IMR-90 (cell line): ENCODE measurements at places on chromosomes 3 and 15. TPM values are rescaled to one million over a fixed set of nuclear protein-coding genes. Genes with fewer than 3 reads are reported as not detected.

- no peaks in the 10 kb centered on the region for H3K27me3 ChIP-seq
- H3K4me3 ChIP-seq = peak overlapping the region; percentile 50
- peak overlapping the region; percentile 49 for H3K27ac ChIP-seq
- H3K4me1 ChIP-seq = peaks cover 27% of the 10 kb centered on the region
Measured at GRCh38 chr3:49170744-49171118, 667 bp upstream of the KLHDC8B start.

DNA sequence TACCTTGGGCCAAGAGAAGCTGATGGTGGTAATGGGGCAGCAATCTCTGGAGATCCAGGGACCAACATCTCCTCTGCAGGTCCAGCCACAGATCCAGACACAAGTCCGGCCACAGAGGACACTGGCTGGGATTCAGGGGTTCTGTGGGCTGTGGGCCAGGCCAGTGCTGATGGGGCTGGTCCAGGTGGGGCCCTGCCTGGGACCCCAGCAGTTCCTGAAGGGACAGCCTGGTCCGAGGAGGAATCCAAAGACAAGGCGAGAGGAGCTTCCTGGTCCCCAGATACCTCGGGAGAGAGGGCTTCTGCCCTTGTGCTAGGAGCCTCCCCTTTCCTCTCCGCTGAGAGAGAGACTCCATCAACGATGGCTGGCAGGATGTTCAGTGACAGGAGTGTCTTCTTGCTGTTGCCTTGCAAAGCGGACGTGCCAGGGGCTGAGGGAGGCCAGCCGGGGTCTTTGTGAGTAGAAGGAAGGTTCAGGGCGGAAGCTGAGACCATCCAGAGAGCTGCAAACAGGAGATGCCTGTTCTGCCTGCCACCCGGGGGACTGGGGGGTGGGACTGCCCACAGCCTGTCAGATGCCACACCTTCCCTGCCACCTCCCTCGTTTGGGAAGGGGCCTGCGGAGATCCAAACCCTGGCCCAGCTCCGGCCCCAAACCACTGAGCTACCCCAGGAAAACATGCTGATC lies 24.5 kb upstream of the GOLGA6C start:
- H3K27me3 ChIP-seq = peaks cover 75% of the 10 kb centered on the region
- H3K36me3 ChIP-seq = no peaks in the 10 kb centered on the region
- H3K4me3 ChIP-seq = no peak overlapping the region
- no peak overlapping the region for H3K27ac ChIP-seq
- no peaks in the 10 kb centered on the region for H3K4me1 ChIP-seq

DNA sequence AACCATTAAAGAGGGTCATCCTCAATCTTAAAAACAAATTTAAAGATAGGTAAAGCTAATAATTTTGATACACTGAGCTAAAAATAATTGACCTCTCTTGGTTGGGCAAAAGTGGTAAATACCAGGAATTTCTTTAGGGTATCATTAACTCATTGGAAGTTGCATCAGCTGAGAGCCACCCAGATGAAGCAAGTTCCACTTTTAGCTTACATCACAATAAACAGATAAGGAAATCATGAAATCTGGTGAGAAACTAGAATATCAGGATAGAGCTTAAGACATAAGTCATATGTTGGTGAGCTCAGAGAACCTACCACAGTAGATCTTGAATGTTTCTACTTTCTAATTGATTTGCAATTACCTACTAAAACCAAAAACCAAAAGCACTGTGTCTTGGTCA lies 97.4 kb upstream of the SLC2A2 start:
- H3K4me1 ChIP-seq = no peaks in the 10 kb centered on the region
- peak; percentile 24 for DNase-seq
- no peaks in the 10 kb centered on the region for H3K27me3 ChIP-seq
- no peak overlapping the region for H3K27ac ChIP-seq
- peaks cover 4% of the 10 kb centered on the region; the same call in 1 of the 2 replicates for H3K36me3 ChIP-seq

DNA sequence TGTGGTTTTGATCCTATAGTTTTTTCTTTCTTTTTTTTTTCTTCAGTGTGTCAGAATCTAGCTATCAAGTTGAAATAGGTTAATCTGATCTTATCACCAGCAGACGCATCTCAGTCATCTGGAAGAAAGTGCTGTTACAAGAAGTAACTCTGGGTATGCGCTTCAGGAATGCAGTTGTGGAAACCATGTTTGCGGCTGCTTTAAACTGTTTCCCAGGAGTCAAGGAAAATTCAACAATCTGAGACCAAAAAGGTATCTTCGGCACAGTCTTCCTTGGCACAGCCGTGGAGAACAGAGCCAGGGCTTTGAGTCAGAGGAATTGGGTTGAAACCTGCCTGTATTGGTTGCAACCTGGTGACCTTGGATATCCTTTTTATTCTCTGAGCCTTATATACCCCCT lies 59.9 kb downstream of the CD47 start:
- DNase-seq = no peak
- no peak overlapping the region for H3K27ac ChIP-seq
- no peaks in the 10 kb centered on the region for H3K27me3 ChIP-seq
- H3K4me3 ChIP-seq = no peak overlapping the region
- no peaks in the 10 kb centered on the region for H3K36me3 ChIP-seq

DNA sequence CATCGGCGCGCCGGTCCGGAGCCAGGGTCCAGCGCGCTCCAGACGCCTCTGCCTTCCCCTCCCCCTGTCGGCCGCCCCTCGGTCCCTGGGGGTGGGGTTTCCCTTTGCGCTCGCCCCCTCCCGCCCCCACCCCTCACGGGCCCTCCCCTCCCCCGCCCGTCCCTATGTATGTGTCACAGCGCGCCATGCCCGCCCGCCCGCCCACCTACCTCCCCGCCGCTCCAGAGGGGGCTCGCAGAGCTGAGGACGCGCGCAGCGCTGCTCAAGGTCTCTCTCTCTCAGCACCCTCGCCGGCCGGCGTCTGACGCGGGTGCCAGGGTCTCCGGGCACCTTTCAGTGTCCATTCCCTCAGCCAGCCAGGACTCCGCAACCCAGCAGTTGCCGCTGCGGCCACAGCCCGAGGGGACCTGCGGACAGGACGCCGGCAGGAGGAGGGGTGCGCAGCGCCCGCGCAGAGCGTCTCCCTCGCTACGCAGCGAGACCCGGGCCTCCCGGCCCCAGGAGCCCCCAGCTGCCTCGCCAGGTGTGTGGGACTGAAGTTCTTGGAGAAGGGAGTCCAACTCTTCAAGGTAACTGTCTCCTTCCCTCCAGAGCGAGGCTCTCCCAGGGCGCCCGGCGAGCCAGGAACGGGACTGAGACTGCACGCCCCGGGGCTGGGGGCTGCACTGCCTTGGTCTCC lies at the start of gene ACAN:
TSS of gene ACAN (plus strand) at position 196 of the 679 bp plus-strand sequence. CDS start 32,771 bp downstream, outside the sequence.
- peak within 1 kb of the TSS; percentile 25 for H3K4me3 ChIP-seq
- no peaks in the 10 kb centered on the region for H3K4me1 ChIP-seq
- no peak within 1 kb of the TSS for H3K27ac ChIP-seq
- no peaks in the 10 kb centered on the region for H3K36me3 ChIP-seq
- no peak for DNase-seq

DNA sequence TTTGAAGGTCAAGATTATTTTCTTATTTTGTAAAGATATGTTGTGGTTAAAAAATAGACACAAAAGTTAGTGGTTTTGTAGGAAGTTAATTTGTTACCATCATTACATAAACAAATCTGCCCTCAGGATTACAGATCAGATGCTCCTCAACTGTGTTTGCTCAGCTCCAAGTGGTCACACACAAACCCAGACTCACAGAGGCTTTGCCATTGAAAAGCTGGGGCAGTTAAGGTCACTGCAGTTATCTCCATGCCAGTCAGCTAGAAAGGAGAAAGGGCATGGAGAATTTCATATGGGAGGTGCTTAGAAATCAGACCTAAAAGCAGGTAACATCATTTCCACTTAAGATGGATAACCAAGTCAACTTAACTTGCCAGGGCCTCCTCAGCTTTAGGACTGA lies 825.7 kb upstream of the GBE1 start:
- no peak for DNase-seq
- no peaks in the 10 kb centered on the region for H3K36me3 ChIP-seq
- H3K27ac ChIP-seq = no peak overlapping the region
- no peak overlapping the region for H3K4me3 ChIP-seq
- no peaks in the 10 kb centered on the region for H3K27me3 ChIP-seq

DNA sequence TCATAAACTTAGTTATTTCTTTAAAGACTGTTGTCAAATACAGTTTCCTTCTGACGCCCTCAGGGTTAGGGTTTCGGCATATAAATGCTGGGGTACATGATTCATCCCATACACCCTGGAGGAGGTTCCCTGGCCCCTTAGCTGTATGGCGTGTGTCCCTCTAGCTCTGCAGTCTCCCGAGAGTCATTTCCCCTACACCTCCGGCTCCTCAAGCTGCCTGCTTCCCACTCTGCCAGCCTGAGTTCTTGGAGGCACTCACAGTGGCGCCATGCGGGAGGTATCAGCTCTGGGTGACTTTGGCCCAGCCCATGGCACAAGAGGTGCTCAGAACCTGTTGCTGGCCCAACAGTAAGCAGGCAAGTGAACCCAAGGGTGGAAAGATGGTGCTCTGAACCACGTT lies 70.2 kb upstream of the TRPM1 start:
- H3K27me3 ChIP-seq = peaks cover 5% of the 10 kb centered on the region; the same call in 1 of the 2 replicates
- H3K27ac ChIP-seq = no peak overlapping the region
- H3K4me1 ChIP-seq = no peaks in the 10 kb centered on the region
- no peak overlapping the region for H3K4me3 ChIP-seq

TMC3 gene
- total RNA-seq = not detected in 2 replicates

DNA sequence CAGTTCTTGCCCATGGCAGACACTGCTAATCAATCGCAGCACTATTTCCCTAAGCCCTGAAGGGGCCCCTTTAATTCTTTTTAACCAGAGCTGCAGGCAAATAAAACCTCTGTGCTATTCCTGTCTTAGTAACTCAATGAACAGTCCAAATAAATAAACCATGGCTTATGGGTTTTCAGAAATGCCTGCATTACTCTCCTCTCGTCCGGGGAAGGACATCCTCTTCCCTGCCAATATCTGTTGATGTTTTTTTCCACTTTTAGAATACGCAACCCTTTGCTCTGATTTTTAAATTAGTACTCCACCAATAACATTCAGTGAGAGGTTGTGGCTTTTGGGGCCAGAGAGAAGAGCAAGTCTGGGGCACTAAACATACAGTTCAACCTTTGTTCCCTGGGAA lies 35.2 kb upstream of the PRICKLE2 start:
- peak; percentile 66 for DNase-seq
- H3K36me3 ChIP-seq = no peaks in the 10 kb centered on the region; the same call in 1 of the 2 replicates
- no peak overlapping the region for H3K27ac ChIP-seq
- H3K27me3 ChIP-seq = no peaks in the 10 kb centered on the region

ALG1L2 gene
- not detected in 2 replicates for total RNA-seq

C3orf85 gene
- total RNA-seq = not detected in 2 replicates
